ENCODE measurements at places on chromosomes 1 and 21.

- DNase-seq, result no peak
Measured at GRCh38 chr1:216851073-216851472, 127.8 kb upstream of the ESRRG start.

DNA sequence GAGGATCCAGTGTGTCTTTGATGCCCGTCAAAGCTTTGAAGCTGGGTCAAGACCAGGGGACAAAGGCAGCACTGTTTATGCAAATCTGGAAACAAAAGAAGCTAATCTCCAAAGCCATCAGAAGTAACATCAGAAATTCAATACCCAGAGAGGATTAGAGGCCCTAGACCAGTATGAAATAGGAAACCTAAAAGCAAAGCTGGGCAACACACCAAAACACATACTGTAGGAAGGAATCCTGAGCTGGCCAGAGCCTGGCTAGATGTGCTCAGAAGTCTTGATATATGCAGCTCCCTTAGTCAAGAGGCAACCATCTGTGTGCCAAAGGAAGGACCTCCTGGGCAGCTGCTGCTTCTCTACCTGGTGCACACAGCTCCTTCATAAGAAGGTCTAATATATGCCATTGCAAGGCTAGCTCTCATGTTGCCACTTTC, 12.3 kb downstream of the COLGALT2 start:
- no peak for DNase-seq

DNA sequence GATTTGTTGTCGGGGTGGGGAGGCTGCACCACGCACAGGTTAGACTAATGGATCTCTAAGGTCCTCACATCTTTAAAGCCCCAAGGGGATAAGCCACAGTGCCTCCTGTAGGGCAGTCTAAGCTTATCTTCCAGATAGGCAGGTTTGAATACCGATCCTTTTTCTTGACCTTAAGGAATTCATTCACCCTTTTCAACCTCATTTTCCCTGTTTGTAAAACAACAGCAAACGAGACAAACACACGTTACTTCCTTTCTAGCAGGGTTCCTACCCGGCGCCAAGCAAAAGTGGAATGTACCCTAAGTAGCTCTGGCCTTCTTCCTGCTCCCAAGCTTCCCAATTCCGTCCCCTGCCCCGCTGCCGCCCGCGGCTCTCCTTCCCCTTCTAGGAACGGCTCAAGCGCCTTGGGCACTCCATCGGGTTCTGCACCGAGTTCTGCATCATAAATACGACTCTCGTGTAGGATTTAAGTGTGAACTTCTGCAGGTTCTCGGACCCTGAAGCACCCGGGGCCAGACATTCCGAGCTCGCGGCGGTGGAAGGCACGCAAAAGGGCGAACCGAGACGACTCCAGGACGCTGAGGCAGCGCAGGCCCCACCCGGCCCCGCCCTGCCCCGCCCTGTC, 548 bp upstream of the CDC20 start:
- DNase-seq, result peak; percentile 68

GRCh38 chr1:159929155-159930051, 4.1 kb upstream of the TAGLN2 start:
- DNase-seq, result no peak

- DNase-seq, result no peak
Measured at GRCh38 chr1:85125891-85126290, 74.9 kb downstream of the SYDE2 start.

GRCh38 chr1:206125346-206125745, 8.2 kb upstream of the AVPR1B start:
- no peak for DNase-seq

DNA sequence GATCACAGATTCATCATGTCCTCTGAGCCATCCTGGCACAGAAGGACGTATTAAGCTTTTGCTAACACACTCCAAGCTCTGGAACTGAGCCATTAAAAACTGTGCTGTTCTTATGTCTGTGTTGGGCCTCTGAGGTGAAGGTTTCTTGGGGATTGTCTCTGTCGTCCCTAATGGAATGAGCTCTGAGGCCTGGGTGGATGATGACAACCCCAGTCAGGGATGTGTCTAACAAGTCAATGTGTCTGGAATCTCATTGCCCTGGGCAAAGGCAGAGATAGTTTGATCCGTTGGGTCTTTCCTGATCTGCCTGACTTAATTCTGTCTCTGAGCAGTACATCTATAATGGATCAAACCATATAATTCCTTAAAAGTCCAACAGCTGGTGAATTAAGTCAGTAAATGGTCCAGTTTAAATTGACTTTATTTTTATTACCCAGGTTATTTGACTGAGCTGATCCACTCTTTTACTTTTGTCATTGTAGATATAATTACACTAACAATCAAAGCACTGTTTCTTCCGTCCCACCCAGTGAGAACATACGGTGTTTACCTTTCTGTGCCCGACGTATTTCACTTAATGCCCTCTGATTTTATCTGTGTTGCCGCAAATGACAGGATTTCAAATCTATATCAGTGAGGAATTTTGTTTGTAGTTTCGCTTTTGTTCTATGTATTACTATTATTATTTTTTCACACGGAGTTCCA, 38.8 kb upstream of the OR2B11 start:
- DNase-seq, result no peak

DNA sequence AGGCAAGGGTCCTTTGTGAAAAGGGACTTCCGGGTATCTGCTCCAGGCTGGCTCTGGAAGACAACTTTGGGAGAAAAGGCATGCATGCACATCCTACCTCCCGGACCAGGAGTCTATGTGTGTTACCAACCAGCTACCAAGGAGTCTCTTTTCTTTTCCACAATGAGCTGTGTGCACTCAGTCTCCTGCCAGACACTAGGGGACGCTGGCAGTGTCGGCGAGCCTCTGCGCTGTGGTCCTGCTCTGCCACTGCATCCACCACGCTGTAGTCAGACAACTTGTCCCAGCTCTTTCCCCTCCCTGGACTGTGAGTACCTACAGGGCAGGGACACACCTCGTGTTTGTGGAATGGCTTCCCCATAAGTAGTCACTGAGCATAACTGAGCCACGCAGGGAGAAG, 5.1 kb upstream of the SSR2 start:
- DNase-seq, result peak; percentile 36

DNA sequence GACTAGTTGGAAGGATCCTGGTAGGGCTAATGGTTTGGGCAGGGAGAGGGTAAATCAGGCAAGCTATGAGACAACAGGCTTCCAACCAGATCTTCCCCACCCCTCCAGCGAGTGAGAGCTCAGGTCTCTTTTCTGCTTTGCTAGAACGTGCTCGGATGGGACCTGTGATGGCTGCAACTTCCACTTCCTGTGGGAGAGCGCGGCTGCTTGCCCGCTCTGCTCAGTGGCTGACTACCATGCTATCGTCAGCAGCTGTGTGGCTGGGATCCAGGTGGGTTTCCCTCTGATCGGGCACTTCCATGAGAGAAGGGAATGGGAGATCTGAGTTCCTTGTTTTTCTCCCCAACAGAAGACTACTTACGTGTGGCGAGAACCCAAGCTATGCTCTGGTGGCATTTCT, 14.0 kb upstream of the SARS1 start:
- DNase-seq, result no peak

GRCh38 chr21:31656199-31657095, 3.0 kb upstream of the SOD1 start:
- DNase-seq, result no peak

DNA sequence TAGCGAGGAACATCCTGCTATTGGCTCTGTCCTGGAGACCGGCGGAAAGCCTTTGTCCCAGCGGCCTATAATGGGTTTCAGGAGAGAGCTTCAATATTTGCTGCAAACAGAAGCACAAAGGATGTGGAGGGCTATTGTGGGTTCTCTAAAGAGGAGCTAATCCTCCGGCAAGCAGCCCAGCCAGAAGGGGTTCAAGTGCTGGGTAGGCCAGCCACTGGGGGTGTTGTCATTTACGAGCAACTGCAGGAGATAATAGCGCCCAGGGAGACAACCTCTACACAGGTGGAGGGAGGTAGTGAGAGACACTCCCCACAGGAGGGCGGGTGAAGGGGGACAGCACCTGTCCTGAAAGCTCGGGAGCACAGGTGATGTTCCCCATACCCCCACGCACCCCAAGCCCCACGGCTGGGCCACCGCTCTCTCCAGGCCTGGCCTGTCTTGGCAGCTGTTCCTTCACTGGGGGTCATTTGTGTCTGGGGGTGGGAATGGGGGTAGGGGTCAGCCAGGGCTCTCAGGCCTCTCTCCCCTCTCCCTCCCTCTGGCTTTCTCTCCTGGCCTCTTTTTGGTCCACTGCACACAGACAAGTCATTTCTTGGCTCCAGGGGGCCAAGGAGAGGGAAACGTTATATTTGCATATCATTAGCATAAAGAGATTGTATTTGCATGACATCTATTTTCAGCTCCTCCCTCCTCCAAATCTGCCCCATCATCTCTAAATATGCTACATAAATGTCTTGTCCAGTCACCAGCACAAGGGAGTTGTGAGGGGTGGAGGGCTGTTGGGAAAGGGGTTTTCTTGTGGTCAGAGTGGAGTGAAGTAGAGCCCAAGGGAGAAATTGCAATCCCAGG, 22.0 kb upstream of the SLC26A9 start:
- DNase-seq, result no peak
